ENCODE measurements at places on chromosomes 1 and 21.
A peak's percentile ranks its signal among the peaks of the same experiment; 100 is the strongest.

DNA sequence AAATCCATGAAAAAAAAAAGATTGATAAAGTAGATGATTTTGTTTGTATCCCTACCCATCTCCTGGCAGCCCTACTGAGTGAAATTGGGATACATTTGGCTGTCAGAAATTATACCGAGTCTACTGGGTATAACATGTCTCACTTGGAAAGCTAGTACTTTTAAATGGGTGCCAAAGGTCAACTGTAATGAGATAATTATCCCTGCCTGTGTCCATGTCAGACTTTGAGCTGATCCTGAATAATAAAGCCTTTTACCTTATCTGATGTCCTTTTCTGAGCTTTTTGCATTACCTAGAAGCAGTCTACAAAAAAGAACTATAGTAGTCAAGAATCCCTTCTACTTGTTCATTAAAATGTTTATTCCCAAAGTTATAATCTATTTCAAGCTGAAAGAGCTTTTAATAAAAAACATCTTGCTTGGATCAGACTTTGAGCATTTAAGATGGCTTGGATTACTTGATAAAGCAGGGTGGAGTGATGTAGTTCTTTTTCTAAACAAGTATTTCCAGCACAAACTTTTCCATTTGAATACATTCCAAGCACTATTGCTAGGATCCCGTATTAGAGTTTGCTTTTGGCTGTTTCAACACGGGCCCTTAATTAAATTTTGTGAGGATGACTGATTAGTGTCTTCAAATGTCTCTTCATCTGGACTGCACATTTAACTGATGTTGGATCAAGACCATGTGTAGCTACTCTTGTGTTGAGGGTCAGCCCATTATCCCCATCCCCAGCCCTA is 69.2 kb downstream of the DTL start:
- DNase-seq, result no peak

GRCh38 chr1:36834586-36834985 is 199.7 kb downstream of the GRIK3 start:
- DNase-seq, result no peak

- no peak for DNase-seq
Measured at GRCh38 chr1:17982197-17982596, 125.4 kb upstream of the IGSF21 start.

- no peak for DNase-seq
Measured at GRCh38 chr1:206668351-206668750, 16.4 kb upstream of the MAPKAPK2 start.

DNA sequence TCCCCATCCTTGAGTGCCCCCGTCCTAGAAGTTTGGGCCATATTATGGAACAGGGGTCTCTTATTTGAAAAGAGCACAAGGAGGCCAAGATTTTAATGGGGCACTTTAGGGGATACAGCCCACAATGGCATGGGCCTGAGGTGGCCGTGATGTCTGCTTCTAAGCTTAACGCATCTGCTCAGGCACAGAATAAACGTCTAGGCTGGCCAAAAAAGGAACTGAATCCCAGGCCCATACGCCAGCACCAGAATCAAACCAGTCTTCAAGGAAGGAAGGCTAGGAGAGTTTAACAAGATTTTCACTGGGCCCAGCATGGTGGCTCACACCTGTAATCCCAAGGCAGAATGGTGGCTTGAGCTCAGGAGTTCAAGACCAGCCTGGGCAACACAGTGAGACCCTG is 9.2 kb upstream of the SARS1 start:
- DNase-seq, result no peak

DNA sequence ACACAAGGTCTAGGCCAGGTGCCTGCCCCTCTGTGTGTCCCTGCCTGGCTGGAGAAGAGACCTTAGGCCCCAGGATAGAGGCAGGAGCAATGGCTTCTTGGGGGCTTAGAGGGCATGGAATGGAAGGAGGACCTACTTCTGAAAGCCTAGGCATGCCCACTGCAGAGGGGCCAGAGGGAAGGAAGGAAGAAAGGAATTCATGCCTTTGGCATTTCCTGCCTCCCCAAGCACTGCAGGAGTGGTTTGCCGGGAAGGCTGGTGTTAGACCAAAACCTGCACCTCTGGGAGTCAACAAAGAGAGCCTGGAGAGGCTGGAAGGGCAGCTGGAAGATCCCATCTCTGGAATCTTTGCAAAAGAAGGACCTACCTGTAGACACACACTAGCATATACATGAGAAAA is 50.7 kb upstream of the KCNE2 start:
- no peak for DNase-seq

- no peak for DNase-seq
Measured at GRCh38 chr1:246001837-246002230, 505.2 kb downstream of the SMYD3 start.

GRCh38 chr1:55654750-55655149 is 439.6 kb upstream of the USP24 start:
- no peak for DNase-seq

DNA sequence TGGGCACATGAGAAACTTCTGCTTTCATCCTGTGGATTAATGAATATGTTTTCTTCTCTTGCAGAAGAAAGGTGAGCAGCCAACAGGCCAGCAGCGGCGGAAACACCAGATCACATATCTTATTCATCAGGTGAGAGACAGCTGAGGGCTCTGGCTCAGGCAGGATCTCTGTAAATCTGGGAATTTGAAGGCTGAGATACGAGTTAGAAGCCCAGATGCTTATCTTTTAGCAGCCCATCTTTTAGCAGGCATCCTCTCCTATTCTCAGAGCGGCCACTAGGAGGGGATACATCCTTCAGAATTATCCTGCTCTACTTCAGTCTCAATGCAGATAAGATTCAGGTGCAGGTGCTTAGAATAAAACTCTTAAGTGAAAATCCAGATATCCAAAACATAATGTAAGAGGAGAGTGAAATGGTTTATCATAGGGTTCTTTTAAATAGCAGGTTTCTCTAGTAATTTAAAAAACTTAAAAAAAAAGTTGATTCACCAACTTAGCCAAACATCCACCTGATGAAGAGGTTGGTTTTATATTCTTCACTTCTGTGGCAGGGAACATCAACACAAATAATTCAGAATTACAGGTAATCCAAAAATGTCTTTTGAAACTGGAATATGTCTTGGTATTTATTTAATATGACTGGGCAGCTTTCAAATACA is 19.3 kb downstream of the SH2D2A start:
- peak; percentile 58 for DNase-seq

DNA sequence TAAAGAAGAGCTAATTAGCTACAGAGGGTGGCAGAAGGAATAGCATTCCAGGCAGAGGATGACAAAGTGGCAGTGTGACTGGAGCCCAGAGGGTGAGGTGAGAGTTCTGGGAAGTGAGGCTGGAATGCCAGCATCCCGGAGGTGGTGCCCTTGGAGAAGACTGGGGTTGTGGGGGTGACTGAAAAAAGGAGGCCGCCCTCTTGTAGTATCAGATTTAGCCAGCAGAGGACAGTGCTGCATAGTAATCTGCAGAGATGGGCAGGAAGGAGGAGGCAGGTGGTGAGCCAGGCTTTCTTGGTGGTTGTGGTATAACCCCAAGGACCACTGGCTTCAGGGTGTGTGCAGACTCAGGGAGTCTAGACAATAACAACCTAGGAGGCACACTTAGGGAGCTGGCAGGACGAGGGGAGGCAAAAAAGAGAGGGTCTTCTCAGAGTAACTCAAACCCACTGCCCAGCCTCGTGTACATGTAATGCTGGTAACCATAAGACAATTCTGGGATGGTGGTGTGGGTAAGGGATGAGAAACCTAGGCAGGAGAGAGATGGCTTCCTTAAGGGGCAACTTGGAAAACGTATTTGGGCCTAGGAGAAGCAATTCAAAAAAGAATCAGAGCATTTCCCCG is 30.5 kb downstream of the MROH7 start:
- DNase-seq, result peak; percentile 48

- DNase-seq, result no peak
Measured at GRCh38 chr1:51679435-51679834, 62.5 kb downstream of the OSBPL9 start.

DNA sequence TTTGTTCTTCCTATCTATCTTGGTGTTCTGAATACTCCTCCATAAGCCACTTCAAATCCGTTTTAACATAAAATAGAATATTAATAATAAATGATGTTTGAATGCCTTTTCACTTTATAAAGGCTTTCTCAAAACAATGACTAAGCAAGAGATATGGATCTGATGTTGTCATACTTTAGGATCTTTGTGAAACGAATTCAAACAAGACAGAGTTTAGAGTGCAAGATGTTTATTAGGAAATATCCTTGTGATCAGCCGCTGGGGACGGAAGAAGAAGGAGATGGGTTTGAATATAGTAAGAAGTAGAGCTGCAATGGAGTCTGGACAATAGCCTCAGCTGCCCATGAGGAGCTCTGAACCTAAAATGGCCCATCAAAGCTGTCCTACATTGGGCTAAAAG is 351.8 kb downstream of the NEGR1 start:
- no peak for DNase-seq

GRCh38 chr1:95386371-95386770 is 152.4 kb downstream of the RWDD3 start:
- no peak for DNase-seq

DNA sequence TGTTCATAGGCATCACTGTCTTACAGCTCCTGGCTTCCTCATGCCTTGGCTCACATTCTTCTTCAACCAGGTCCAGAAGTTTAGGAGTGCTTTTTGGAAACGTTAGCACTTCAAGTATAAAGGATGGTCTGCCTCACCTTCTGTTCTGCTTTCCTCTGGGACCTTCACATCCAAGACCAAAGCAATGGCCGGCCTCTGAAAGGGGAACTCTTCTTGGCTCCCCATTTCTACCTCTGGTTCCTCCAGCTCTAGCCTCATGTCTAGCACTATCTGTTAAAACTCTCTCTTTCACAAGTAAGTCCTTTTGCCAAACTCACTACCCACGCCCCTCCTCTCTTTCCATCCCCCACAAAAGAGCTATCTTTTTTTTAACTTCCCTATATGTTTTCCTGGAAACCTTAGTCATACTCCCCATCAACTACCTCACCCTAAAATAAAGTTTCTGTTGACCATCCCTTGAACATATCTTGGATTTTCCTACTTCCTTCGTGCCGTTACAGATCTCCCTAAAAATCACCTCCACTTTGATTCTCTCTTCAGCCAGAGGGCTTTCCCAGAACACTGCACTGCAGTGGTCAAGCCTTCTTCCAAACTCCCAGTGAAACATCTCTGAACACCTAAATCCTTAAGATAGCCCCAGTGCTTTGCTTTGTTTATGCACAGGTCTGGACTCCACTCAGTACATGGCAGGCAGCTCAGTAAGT is 7.9 kb downstream of the SORT1 start:
- DNase-seq, result no peak

- DNase-seq, result no peak
Measured at GRCh38 chr1:167714098-167714438, 7.7 kb upstream of the MPZL1 start.

DNA sequence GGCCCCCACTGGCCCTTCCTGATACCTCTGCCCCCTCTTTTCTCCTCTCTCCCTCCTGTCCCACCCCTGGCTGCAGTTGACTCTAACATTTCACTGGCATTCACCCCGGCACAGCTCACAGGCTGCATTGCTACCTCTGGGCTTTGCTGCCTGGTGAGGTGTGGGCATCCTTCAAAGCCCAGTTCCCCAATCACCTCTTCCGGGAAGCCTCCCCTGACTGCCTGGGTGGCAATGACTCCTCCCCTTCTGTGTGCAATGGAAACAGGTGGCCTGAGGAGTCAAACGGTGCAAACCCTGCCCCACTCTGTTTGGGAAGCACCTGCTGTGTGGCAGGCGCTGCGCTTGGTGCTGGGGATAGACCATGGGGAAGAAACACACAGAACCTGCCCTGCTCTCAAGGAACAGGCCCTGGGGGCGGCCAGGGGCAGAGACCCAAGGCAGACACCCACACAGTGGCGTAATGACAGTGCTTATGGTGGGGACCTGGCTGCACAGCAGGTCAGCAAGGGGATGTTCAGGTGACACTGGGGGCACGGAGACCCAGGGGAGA is 39.3 kb upstream of the POFUT2 start:
- DNase-seq, result no peak

DNA sequence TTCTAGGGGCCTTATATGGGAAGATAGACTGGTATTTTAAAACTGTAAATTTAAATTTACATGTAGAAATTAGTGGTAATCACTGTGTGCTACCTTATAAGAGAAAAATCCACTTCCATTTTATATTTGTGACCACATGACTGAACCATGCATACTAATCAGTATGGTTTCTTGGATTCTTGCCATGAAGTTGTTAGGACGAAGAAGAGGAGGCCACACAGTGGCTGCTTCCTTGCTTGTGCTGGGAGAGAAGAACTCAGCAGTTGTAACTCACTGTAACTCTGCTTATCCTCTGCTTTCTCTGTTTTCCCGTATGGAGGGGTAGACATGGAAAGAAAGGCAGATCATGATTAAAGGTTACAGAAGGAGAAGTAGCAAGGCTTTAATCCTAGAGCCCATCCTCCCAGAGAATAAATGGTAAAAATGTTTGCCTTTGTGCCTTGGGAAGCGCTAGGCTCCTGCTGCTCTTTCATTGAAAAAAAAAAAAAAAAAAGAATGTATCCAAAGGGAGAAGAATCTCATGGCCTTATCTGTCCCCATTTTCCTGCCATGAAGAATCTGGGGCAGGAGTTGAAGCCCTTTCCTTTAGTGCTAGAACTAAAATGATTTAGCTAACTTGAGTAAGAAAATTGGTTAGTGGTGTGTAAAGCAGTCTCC is 32.4 kb downstream of the KCTD3 start:
- no peak for DNase-seq

- DNase-seq, result no peak
Measured at GRCh38 chr1:69171248-69171647, 396.5 kb upstream of the LRRC7 start.

DNA sequence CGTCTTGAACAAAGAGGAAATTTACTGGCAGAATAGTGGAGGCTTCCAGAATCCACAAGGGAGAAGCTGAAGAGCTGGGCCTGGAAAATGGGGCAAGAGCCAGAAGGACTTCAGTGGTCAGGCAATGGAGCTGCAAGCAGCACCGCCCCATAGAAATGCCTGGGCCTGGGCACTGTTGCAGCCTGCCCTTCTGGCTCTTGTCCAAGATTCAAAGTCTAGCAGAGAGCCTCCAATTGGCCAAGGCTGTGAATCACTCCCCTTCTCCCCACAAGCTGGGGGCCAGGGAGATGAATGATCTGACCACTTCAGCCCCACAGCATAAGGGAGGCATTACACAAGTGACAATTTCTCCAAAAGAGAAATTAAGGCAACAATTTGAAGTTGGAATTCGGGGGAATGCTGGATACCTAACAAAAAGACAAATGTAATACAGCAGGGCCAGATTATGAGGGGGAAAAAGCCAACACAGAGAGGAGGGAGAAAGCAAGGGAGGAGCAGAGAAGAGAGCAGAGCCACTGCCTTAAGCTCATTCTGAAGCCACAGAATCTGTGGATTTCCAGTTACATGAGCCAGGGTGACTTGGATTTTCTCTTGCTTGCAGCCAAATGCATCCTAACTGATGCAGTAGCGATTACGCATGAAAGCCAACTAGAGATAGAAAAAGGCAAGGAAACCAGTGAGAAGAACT is 80.3 kb downstream of the LRIG2 start:
- no peak for DNase-seq

Measured in stimulated activated CD4-positive, alpha-beta T cell treated with anti-CD3 and anti-CD28 coated beads, Interleukin-1b, Interleukin-23, amount 100 ng/mL, for 4 hours (primary cell).